ENCODE measurements at places on chromosomes 2 and 18. TPM values are rescaled to one million over a fixed set of nuclear protein-coding genes. Genes with fewer than 3 reads are reported as not detected.

GRCh38 chr2:168594778-168595177 lies 138.7 kb downstream of the CERS6 start:
- DNase-seq: no peak
- H3K27me3 ChIP-seq: no peaks in the 10 kb centered on the region
- H3K4me1 ChIP-seq: peaks cover 12% of the 10 kb centered on the region
- H3K4me3 ChIP-seq: no peak overlapping the region
- no peak overlapping the region for H3K27ac ChIP-seq

- H3K4me3 ChIP-seq: no peak overlapping the region
- no peaks in the 10 kb centered on the region for H3K27me3 ChIP-seq
- no peak for DNase-seq
- no peaks in the 10 kb centered on the region for H3K4me1 ChIP-seq
- no peak overlapping the region for H3K27ac ChIP-seq
- H3K36me3 ChIP-seq: no peaks in the 10 kb centered on the region
Observed at GRCh38 chr18:34258176-34258575, 33.5 kb upstream of the NOL4 start.

DNA sequence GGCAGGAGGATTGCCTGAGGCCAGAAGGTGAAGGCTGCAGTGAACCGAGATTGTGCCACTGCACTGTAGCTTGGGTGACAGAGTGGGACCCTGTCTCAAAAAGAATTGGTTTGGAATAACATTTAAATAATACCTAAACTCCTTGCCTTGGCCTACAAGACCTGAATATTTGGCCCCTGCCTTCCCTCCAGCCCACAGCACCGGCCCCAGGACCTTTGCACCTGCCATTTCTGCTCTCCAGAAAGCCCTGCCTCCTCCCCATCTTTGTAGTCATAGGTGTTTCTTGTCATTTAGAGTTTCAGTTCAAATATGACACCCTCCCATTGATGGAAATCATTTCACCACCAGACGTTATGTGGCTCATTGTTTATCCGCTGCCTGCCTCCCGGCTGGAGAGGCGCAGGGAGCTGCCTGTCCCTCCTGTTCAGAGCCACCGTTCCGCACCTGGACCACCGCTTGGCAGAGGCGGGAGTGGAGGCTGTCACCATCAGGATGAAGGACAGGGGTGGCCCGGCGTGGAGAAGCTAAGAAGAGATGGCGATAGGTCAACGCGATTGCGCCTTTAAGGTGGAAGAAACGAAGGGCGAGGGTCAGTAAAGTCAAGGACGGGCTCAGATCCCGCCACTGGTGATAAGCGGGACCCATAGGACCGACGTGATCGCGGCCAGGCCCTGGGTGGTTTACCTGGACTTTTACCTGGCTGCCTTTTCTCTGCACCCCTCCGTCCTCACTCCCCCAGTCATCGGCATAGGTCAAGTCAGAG lies 638 bp upstream of the LPIN1 start:
- no peak for DNase-seq
- H3K27ac ChIP-seq: peak overlapping the region; percentile 85
- no peaks in the 10 kb centered on the region for H3K36me3 ChIP-seq
- H3K4me3 ChIP-seq: peak overlapping the region; percentile 71
- H3K4me1 ChIP-seq: peaks cover 67% of the 10 kb centered on the region

PLB1 gene
- not detected for polyA plus RNA-seq

DNA sequence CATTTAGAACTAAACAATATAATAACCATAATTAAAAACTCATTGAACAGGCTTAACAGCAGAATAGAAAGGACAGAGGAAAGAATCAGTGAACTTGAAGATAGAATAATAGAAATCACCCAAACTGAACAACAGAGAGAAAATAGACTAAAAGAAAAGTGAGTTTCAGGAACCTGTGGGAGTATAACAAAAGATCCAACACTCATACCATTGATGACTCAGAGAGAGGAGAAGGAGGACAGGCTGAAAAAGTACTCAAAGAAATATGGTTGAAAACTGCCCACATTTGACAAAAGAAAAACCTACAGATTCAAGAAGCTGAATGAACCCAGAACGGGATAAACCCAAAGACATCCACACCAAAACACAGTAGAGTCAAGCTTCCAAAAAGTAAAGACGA lies 54.2 kb upstream of the FMNL2 start:
- H3K27ac ChIP-seq: no peak overlapping the region
- peaks cover 3% of the 10 kb centered on the region for H3K27me3 ChIP-seq

FBXO15 gene
- 2.0 TPM for polyA plus RNA-seq

DNA sequence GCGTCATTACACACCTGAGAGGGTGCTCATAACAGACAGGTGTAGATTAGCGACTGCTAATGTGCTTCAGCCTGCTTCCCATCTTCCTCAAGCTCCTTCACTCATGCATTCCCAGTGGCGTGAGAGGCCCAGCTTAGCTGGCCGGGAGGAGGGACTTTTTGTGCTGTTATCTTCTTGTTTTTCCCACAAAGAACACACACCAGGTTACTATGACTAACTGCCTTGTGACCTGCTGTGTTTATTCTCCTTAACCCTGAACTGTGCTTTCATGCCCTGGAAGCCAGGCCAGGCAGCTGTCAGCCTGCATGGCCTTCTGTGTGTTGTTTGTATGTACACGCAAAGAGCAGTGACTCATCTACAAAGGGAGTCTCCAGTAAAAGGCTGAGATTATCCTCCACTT lies 143.8 kb downstream of the PIEZO2 start:
- H3K4me3 ChIP-seq: no peak overlapping the region
- no peaks in the 10 kb centered on the region for H3K4me1 ChIP-seq
- H3K27me3 ChIP-seq: no peaks in the 10 kb centered on the region
- H3K27ac ChIP-seq: no peak overlapping the region
- H3K36me3 ChIP-seq: no peaks in the 10 kb centered on the region
- no peak for DNase-seq

DNA sequence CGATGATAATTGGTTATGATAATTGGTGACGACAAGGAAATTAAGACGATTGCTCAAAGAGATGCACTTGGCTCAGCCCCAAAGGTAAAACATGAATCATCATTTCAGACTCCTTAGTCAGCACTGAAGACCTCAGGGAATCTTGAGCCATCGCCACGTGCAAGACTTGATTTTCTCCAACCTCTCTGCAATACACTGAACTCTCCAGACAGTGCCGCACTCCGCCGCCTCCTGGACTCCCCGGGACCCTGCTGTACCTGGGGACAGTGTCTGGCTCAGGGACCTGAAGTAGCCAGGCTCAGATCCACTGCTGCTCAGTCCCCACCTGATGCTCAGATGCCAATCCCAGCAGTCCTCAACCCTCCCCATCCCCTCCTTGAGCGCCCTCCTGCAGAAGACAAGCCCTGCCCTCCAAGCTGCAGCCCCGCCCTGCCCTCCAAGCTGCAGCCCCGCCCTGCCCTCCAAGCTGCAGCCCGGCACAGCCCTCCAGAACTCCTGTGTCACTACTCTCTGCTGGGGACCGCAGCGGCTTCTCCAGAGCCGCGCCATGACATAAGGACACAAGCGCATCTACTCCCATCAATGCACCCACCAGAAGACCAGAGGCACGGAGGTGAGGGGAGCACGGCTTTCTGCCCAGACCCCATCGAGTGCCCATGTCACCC lies 1.1 kb downstream of the TMEM18 start:
- peaks cover 15% of the 10 kb centered on the region for H3K27me3 ChIP-seq
- peaks cover 39% of the 10 kb centered on the region for H3K4me1 ChIP-seq
- H3K27ac ChIP-seq: peak overlapping the region; percentile 86
- H3K36me3 ChIP-seq: peaks cover 7% of the 10 kb centered on the region
- DNase-seq: no peak

DNA sequence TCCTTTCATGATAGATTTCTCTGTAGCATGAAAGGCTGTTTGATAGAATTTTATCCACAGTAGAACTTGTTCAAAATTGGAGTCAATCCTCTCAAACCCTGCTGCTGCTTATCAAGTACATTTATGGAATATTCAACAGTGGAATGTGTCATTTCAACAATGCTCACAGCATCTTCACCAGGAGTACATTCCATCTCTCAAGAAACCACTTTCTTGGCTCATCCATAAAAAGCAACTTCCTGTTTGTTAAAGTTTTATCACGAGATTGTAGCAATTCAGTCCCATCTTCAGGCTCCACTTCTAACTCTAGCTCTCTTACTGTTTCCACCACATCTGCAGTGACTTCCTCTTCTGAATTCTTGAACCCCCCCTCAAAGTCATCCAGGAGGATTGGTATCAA lies 29.4 kb downstream of the PDCL3 start:
- no peak for DNase-seq

DNA sequence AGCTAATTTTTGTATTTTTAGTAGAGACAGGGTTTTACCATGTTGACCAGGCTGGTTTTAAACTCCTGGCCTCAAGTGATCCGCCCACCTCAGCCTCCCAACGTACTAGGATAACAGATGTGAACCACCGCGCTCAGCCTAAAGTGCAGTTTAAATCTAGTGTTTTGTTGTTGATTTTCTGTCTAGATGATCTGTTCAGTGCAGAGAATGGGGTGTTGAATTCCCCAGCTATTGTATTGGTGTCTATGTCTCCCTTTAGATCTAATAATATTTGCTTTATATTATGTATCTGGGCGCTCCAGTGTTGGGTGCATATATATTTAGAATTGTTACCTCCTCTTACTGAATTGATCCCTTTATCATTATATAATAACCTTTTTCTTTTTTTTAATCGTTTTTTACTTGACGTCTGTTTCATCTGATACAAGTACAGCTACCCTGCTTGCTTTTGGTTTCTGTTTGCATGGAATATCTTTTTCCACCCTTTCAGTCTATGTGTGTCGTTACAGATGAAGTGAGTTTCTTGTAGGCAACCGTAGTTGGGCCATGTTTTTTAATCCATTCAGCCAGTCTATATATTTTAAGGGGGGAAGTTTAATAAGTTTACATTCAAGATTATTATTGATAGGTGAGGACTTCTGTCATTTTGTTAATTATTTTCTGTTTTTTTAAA lies 34.3 kb downstream of the GALM start:
- H3K27ac ChIP-seq: peak overlapping the region; percentile 81
- no peak overlapping the region for H3K4me3 ChIP-seq
- DNase-seq: peak; percentile 10
- peaks cover 8% of the 10 kb centered on the region for H3K4me1 ChIP-seq

All from immature natural killer cell (primary cell).